ENCODE measurements at places on chromosomes 12 and 14. TPM values are rescaled to one million over a fixed set of nuclear protein-coding genes. Genes with fewer than 3 reads are reported as not detected.

GRCh38 chr12:31201382-31201781 is 124.6 kb downstream of the SINHCAF start:
- H3K27ac ChIP-seq: no peak overlapping the region
- DNase-seq: no peak
- H3K27me3 ChIP-seq: no peaks in the 10 kb centered on the region

GRCh38 chr12:101021911-101022388 is 188.1 kb downstream of the SLC5A8 start:
- no peaks in the 10 kb centered on the region for H3K4me1 ChIP-seq
- DNase-seq: no peak
- no peak overlapping the region for H3K27ac ChIP-seq
- no peak overlapping the region for H3K4me3 ChIP-seq

GRCh38 chr12:93847517-93848474 is 170.6 kb downstream of the CRADD start:
- H3K27ac ChIP-seq: no peak overlapping the region
- no peaks in the 10 kb centered on the region for H3K36me3 ChIP-seq
- no peaks in the 10 kb centered on the region for H3K27me3 ChIP-seq
- peak; percentile 59 for DNase-seq

- no peak overlapping the region for H3K27ac ChIP-seq
- no peaks in the 10 kb centered on the region for H3K36me3 ChIP-seq
- no peaks in the 10 kb centered on the region for H3K27me3 ChIP-seq
- H3K4me1 ChIP-seq: peaks cover 14% of the 10 kb centered on the region
- DNase-seq: peak; percentile 70
Observed at GRCh38 chr12:123983822-123984485, 10.9 kb downstream of the ZNF664 start.

DNA sequence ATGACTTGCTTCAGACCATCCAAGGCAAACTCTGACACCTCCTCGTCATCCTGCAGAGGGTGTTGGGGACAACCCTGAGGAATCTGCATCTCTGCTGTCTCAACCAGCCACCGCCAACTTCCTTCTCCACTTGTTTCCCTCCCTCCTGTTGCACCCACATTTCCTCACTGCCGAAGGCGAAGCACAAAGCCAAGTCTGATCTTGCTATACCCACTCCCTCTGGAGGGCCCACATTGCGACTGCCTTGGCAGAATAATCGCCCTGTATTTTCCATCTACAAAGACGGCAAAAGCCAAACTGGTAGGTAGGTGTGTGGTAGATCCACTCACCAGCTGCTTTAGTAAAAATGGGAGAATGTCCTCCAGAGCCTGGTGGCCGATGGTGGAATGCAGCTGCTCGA is 21.8 kb upstream of the RAB35 start:
- no peak overlapping the region for H3K27ac ChIP-seq
- H3K4me1 ChIP-seq: peaks cover 12% of the 10 kb centered on the region
- H3K36me3 ChIP-seq: peaks cover 93% of the 10 kb centered on the region
- no peak overlapping the region for H3K4me3 ChIP-seq
- no peak for DNase-seq
- no peaks in the 10 kb centered on the region for H3K27me3 ChIP-seq

DNA sequence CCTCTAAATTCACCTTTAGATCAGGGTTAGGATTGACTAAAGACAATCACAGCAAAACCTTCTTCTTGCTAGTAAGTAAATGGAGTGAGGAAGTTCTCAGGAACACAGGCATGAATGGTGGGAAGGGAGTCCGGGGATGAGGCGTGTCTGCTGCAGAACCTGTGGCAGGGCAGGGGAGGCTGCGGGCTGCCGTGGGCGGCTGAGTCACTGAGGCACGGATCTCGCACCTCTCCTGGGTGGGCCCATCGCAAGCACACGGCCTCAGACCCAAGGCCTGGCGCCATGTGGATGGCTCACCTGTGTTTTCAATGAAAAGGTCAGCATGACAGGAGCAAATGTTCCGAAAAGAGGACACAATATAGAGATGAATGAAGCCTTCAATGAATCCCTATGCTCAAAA is 85.4 kb downstream of the PIWIL1 start:
- H3K27ac ChIP-seq: no peak overlapping the region
- no peaks in the 10 kb centered on the region for H3K4me1 ChIP-seq
- no peaks in the 10 kb centered on the region for H3K27me3 ChIP-seq
- H3K4me3 ChIP-seq: no peak overlapping the region
- no peaks in the 10 kb centered on the region for H3K36me3 ChIP-seq

GRCh38 chr12:104072099-104072498 is 7.8 kb downstream of the HCFC2 start:
- no peak overlapping the region for H3K4me3 ChIP-seq
- H3K36me3 ChIP-seq: peaks cover 15% of the 10 kb centered on the region
- H3K27me3 ChIP-seq: no peaks in the 10 kb centered on the region
- DNase-seq: no peak
- H3K27ac ChIP-seq: no peak overlapping the region
- no peaks in the 10 kb centered on the region for H3K4me1 ChIP-seq

DNA sequence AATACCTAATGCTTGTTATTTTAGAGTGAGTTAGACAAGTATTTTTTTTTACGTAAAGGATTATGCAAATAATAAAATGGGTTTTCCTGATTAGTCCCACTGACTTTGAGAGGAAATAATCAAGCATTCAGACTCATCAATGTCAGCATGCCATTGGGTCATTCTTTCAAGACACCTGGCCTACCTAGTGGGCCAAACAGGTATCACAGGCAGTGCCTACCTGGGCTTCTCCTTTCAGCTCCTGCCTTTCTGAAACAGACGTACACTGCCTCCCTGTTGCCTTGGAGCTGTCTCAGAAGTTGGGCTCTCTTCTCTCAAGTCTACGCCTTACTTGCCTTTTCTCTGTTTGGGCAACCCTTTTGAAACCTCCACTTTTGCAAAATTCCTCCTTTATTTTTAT is 545.6 kb downstream of the SNAPC1 start:
- no peak for DNase-seq
- H3K4me3 ChIP-seq: no peak overlapping the region
- H3K27ac ChIP-seq: no peak overlapping the region
- H3K4me1 ChIP-seq: no peaks in the 10 kb centered on the region

GRCh38 chr12:15035185-15035584 is 62.3 kb downstream of the PDE6H start:
- no peaks in the 10 kb centered on the region for H3K4me1 ChIP-seq
- no peak overlapping the region for H3K27ac ChIP-seq
- DNase-seq: no peak
- H3K4me3 ChIP-seq: no peak overlapping the region
- no peaks in the 10 kb centered on the region for H3K36me3 ChIP-seq

GRCh38 chr12:132432721-132433577 is 57.0 kb upstream of the FBRSL1 start:
- peaks cover 73% of the 10 kb centered on the region for H3K4me1 ChIP-seq
- no peak for DNase-seq
- H3K4me3 ChIP-seq: no peak overlapping the region

GRCh38 chr14:79668951-79669350 is 542.4 kb downstream of the DIO2 start:
- H3K4me3 ChIP-seq: no peak overlapping the region
- DNase-seq: no peak
- no peaks in the 10 kb centered on the region for H3K27me3 ChIP-seq
- no peaks in the 10 kb centered on the region for H3K4me1 ChIP-seq
- H3K36me3 ChIP-seq: no peaks in the 10 kb centered on the region
- H3K27ac ChIP-seq: no peak overlapping the region

GRCh38 chr12:94957006-94957405 is 46.5 kb downstream of the NDUFA12 start:
- DNase-seq: no peak
- no peaks in the 10 kb centered on the region for H3K36me3 ChIP-seq
- no peaks in the 10 kb centered on the region for H3K27me3 ChIP-seq
- no peak overlapping the region for H3K4me3 ChIP-seq
- no peaks in the 10 kb centered on the region for H3K4me1 ChIP-seq

DNA sequence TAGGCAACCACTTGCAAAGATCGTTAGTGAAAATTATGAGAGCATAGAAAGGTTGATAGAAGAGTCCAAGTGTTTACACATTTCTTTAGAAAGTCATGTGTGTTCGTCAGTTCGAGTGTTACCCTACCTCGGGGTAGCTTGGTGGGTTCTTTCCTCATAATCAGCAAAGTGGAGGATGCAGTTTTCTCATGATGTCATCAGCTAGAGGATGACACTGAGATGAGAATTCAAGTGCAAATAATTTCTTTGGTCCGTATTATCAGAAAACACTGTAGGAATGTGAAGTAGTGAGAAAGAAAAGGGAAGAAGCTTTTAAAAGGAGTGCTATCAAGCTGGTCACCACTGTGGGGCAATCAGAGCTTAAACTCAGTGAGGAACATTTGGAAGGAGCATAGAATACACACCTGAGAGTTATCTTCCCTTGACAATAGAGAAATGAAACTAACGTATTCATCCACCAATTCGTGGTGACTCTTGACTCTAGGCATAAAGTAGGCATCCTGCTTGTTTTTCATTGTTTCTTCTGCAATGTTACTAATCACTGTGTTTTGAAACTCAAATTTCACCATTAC is 1340.9 kb upstream of the TMEM132C start:
- no peak overlapping the region for H3K4me3 ChIP-seq
- no peak overlapping the region for H3K27ac ChIP-seq
- DNase-seq: no peak
- H3K4me1 ChIP-seq: no peaks in the 10 kb centered on the region
- no peaks in the 10 kb centered on the region for H3K27me3 ChIP-seq

DNA sequence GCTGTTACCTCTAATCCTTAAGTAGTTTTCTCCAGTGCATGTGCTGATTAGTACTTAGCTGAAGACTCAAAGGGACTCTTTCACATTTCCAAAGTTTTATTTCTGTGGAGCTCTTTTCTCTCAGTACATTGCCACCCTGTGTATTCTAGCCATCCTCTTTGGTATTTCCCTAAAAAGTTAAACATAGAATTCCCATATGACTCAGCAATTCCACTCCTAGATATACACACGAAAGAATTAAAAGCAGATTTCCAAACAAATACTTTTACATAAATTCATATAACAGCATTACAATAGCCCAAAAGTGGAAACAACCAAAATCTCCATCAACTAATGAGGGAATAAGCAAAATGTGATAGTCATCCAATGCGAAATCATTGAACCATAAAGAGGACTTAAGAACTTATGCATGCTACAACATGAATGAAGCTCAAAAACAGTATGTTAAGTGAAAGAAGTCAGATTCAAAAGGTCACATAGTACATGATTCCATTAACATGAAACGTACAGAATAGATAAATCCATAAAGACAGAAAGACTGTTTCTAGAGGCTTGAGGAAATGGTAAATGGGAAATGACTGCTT is 9.0 kb upstream of the NOVA1 start:
- H3K4me1 ChIP-seq: no peaks in the 10 kb centered on the region
- no peak for DNase-seq
- H3K4me3 ChIP-seq: no peak overlapping the region
- no peaks in the 10 kb centered on the region for H3K36me3 ChIP-seq

DNA sequence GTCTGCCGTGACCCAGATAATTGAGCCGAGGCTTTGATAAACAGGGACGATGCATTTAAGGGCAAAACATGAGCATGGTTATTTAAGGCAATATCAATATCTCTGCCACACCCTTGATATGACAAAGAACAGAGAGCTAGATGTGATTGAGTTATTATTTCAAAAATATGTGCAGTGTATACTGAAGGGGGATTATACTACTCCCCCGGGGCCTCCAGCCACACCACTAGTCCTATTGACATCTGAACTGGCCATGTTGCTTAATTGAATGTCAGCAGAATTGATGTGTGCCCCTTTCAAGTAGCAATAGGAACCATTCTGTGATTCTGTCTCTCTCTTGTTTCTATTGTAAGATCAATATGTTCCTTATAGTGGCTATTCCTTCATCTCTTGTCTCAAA is 794.8 kb upstream of the SEL1L start:
- no peak overlapping the region for H3K27ac ChIP-seq
- H3K36me3 ChIP-seq: no peaks in the 10 kb centered on the region

DNA sequence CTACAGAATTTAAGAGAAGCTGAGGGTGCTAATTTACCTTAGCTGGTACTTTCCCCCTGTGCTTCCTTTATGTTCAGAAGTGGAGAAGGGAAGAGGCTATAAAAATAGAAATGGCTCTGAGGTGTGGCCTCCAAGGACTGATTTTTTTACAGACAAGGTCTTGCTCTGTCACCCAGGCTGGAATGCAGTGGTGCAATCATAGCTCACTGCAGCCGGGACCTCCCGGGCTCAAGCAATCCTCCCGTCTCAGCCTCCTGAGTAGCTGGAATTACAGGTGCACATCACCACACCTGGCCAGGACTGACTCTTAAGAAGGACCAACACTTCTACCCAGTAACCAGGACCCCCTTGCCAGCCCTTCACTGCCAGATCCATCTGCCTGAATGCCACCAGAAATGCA is 23.9 kb upstream of the NAP1L1 start:
- H3K4me1 ChIP-seq: no peaks in the 10 kb centered on the region
- no peaks in the 10 kb centered on the region for H3K36me3 ChIP-seq
- no peak overlapping the region for H3K4me3 ChIP-seq
- DNase-seq: no peak
- H3K27ac ChIP-seq: no peak overlapping the region

DNA sequence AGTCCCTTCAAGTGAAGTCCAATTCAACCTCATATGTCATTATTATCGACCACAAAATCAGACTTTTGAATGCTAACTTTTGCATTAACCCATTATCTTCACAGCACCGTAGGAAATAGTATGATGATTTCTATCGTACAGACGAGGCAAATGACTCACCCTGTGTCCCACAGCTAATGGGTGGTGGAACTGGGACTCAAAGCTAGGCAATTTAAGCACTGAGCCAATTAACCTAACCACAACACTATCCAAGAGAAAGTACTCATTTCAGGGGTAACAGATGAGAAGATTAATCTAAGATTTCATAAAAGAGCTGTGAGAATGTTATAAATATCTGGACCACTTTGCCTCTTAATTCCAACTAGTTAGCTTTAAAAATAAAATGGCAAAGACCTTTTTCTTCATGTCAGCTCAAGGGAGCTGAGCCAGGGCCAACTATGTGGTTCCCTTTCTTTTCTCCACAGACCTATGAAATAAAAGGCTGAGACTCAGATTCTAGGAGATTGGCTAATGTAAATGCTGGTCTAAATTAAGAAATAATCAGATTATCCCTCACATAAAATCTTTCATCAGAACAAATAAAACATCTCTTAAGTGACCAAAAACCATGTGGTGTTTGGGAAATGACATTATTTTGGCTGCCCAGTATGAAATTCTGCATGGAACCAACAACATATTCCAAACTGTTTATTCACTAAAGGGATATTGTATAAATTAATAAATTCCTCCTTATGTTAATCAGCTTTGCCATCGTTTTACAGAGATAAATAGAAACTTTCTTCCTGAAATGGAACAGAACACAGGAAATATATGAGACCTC is 4.9 kb downstream of the PTGER2 start:
- peaks cover 20% of the 10 kb centered on the region for H3K4me1 ChIP-seq
- H3K27ac ChIP-seq: no peak overlapping the region
- peaks cover 60% of the 10 kb centered on the region for H3K27me3 ChIP-seq
- no peak overlapping the region for H3K4me3 ChIP-seq

- no peaks in the 10 kb centered on the region for H3K36me3 ChIP-seq
- H3K27ac ChIP-seq: no peak overlapping the region
- H3K4me1 ChIP-seq: peaks cover 33% of the 10 kb centered on the region
- no peak overlapping the region for H3K4me3 ChIP-seq
- no peaks in the 10 kb centered on the region for H3K27me3 ChIP-seq
Observed at GRCh38 chr12:116863275-116863767, 17.9 kb downstream of the HRK start.

SLC10A1 gene
- not detected for total RNA-seq

OR6C6 gene
- total RNA-seq: not detected

KDM5A gene
- total RNA-seq: 171 TPM

PLEKHH1 gene
- total RNA-seq: 0.15 TPM

IQSEC3 gene
- total RNA-seq: 0.15 TPM

GPR132 gene
- 54.5 TPM for total RNA-seq

PLD4 gene
- 51.0 TPM for total RNA-seq

GLIPR1L2 gene
- 0.91 TPM for total RNA-seq

LRRC10 gene
- not detected for total RNA-seq

KLRK1 gene
- 0.84 TPM for total RNA-seq

RAD51B gene
- total RNA-seq: 60.6 TPM

SOAT2 gene
- total RNA-seq: not detected

PMCH gene
- not detected for total RNA-seq

SLC35F4 gene
- not detected for total RNA-seq

CDH24 gene
- total RNA-seq: 1.2 TPM
